ENCODE measurements at places on chromosomes 6 and 20.
A peak's percentile ranks its signal among the peaks of the same experiment; 100 is the strongest.

- DNase-seq: no peak
These were observed 168.8 kb downstream of the EYA2 start for GRCh38 chr20:47063407-47063806.

GRCh38 chr6:144013486-144013909 is 5.4 kb upstream of the PLAGL1 start:
- DNase-seq: peak; percentile 44

GRCh38 chr6:117494283-117494682 is 11.8 kb downstream of the DCBLD1 start:
- no peak for DNase-seq

- no peak for DNase-seq
These were observed 382.3 kb downstream of the CD83 start for GRCh38 chr6:14499841-14500240.

DNA sequence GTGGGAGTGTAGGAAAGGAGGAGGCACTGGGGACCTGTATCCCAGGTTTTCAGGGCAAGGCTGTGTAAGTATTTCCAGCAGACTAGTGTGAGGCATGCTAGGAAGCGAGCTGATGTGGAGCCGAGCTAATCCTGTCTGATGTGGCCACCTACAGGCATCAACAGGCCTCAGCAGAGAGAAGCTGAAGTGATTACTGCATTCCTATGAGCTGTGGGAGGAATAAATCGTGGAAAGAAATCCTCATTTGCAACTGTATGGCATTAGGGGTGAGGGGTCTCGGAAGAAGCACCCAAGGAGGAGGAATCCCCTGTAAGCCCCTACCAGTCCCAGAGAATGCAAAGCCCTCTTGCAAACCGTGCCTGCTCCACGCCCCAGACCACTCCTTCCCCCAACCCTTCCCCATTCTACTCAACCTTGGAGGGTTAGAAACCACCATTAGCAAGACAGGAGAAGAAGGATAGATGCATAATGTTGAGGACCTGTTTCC is 41.6 kb downstream of the C6orf15 start:
- no peak for DNase-seq

DNA sequence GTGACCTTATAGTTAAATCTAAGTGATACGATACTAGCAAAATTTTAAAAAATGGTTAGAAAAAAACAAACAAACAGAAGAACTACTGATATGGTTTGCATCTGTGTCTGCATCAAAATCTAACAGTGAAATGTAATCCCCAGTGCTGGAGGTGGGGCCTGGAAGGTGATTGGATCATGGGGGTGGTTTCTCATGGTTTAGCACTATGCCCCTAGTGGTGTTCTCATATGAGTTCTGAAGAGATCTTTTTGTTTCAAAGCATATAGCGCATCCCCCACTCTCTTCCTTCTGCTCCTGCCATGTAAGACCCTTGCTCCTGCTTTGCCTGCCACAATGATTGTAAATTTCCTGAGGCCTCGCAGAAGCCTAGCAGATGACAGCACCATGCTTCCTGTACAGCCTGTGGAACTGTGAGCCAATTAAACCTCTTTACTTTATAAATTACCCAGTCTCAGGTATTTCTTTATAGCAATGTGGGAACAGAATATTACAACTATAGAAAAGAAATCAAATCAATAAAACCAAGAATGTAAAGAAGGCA is 5.4 kb downstream of the FBXL4 start:
- no peak for DNase-seq

GRCh38 chr6:51432481-51432880 is 613.8 kb downstream of the TFAP2B start:
- no peak for DNase-seq

GRCh38 chr6:125528621-125529041 is 220.8 kb upstream of the HEY2 start:
- no peak for DNase-seq

DNA sequence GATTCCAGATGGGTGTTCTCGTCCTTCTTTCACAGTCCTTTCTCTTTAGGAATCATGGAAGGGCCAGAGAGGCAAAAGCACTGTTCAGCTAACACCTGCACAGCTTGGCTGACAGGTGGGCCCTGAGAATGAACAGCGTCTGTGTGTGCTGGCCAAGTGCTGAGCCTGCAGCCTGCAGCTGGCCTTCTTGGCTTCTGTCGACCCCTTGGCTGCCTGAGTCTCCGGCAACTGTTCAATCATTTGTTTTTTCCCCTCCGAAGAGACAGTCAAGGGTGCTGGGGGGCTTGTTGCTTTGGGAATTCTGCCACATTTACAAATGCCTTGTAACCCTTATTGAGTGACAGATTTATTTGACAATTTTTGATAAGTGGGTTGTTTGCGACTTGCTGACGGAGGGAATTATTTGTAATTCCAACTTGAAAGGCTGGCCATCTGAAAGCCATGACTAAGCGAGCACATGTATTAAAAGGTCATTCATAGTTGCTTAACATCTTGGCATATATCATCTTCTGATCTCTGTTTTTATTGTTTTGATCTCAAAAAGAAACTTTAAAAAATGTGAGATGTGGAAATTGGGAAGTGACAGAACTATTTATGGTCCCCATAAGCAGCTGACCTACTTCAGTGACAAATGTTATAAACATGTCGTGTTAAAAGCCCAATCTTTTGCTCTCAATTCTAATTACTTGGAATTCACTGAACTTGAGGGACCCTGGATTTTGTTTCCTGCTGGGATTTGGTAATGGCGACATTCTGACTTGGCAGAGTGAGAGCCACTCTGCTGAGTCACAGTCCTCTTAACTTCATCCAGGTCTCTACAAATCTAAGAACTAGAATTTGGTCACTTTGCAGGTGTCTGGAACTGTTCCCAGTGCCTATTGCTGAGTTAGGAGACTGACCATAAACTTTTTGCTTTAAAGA is 41.9 kb upstream of the FERMT1 start:
- no peak for DNase-seq

- DNase-seq: no peak
These were observed 149.8 kb downstream of the TTLL2 start for GRCh38 chr6:167474725-167475124.

- no peak for DNase-seq
These were observed 102.1 kb downstream of the DLGAP4 start for GRCh38 chr20:36408219-36408618.

- DNase-seq: peak; percentile 43
These were observed 25.8 kb upstream of the CCN6 start for GRCh38 chr6:112027942-112028674.

- no peak for DNase-seq
These were observed 237.6 kb upstream of the CDH4 start for GRCh38 chr20:61014491-61014890.

- DNase-seq: no peak
These were observed 190.8 kb downstream of the DLL1 start for GRCh38 chr6:170100046-170100445.

- DNase-seq: no peak
These were observed 14.1 kb downstream of the SLC4A11 start for GRCh38 chr20:3224681-3225421.

DNA sequence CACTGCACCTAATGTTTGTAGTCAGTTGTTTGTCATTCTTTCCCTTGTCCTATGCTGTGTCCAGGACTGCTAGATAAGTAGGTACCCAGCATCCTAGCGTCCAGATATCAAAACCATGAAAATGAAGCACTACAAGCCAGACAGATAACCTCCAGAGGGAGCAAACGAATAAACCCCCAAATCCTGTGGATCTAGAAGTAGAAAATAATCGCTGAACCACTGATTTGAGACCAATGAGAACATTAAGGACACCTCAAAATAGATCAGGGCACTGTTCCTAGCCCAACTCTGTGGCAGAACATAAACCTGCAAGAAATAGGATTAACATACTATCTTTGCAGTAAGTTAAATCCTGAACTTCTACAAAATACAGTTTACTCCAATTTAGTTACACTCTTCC is 1.1 kb upstream of the KLHL32 start:
- no peak for DNase-seq

GRCh38 chr20:20341371-20341770 is 26.5 kb upstream of the INSM1 start:
- DNase-seq: no peak

DNA sequence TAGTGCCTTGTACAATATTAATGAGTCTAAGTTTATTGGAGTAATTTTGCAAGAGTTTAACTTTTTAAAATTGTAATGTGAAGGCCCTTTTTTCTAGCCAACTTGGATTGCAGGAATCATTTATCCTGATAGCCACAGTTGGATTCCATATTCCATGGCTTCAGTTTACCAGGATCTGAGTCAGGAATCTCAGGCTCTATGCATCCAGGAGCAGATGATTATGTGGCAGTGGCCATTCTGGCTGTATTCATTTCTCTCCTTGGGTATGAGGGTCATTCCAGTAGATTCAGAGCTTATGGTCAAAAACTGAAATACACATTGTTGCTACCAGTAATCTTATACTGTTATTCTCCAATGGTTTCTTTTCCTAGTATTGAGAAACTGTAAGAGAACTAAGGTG is 2.9 kb downstream of the AIG1 start:
- no peak for DNase-seq

GRCh38 chr6:26401389-26401986 is 587 bp upstream of the BTN3A1 start:
- no peak for DNase-seq

DNA sequence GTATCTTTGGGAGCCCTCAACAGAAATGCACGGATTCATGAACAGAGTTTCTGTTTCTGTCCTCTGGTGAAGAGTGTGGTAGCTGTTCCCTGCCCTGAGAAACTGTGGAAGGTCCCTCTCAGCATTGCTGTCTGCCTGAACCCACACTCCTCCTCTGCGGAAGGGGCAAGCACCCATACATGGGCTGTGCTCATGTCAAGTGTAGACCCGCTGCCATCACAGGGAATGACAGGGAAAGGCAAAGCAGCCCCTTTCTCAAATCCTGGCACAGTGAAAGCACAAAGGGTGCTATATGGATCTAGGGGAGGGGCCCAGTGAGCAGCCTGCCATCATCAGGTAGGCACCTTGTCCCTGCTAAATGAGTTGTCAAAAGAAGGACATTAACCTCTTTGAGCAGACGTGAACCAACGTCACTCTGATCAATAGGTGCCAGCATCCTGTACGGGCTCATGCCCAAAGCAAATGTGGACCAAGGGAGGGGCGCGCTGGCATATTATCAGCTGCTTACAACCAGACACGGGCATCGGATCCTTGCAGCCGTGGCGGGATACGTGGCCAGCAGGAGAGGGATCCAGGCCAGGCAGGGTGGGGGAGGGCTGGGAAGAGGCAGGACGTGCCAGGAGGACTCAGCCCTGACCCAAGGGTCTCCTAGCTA is 231.2 kb upstream of the PMEPA1 start:
- no peak for DNase-seq

Measured in T follicular helper cell (primary cell).